NCI-H2107 (cell line): ENCODE measurements at places on chromosomes 6 and 20.

- DNase-seq, result no peak
Observed at GRCh38 chr6:159065091-159065490, 20.3 kb upstream of the TAGAP start.

GRCh38 chr20:2799688-2800520, 523 bp downstream of the CPXM1 start:
- no peak for DNase-seq

DNA sequence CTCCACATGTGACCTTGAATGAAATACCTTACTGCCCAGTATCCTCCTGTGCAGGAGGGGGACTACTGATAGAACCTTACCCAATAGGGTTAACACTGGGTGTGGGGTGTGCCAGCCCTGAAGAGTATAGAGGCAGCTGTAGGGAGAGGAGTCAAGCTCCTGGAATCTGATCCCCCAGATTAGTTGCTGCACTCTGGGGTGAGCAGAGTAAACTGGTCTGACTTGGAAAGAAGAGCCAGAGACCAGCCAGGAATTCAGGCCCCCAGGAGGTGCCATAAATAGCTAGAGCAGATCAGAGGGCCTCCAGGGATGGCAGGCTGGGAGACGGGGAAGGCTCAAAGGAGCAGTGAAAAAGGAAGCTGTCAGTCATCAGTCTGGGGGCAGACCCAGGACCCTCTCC, 3.5 kb upstream of the APOBEC2 start:
- DNase-seq, result no peak

DNA sequence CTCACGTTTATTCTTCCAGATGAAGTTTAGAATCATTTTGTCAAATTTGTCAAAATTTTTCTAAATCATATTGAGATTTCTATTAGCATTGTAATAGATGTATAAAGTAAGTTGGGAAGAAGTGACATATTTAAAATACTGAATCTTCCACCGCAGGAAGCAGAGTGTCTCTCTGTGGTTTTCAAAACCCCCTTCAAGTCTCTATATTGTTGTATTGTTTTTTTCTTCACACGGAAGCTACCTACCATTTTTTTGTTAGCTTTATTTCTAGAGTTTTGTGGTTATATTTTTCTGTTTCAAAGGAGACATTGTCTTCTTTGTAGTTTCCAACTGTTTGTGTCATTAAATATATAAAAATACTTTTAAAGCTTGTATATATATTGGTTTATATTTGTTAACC, 188.6 kb downstream of the ZDHHC14 start:
- DNase-seq, result no peak

DNA sequence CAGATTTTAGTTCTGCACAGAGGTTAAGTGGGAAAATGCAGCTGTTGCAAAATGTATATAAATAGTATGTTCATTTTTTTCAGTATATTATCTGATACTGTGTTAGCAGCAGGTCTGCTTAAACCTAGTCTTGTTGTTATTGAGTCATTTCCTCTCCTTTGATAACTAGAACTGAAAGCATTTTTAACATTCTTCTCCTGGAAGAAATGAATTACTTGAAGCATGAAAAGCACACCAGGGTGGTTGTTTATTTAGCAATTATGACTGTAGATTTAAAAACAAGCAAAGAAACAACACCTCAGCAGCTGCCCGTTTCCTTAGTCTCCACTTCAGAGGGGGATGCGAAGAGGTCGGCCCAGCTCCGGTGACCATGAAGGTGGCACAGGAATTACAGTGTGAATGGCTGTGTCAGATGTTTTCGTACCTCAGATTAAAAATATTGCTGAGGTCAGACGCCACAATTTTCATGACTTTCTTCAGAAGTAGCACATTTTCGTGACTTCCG, 53.5 kb downstream of the GOPC start:
- DNase-seq, result no peak

GRCh38 chr20:33262658-33263065, 20.4 kb upstream of the BPIFB1 start:
- no peak for DNase-seq

- DNase-seq, result no peak
Observed at GRCh38 chr6:167574431-167575151, 249.7 kb downstream of the TTLL2 start.

GRCh38 chr20:52166150-52166549, 25.4 kb downstream of the ZFP64 start:
- DNase-seq, result no peak

GRCh38 chr6:93416571-93417420, 2.6 kb downstream of the EPHA7 start:
- peak; percentile 18 for DNase-seq

GRCh38 chr6:159467473-159468041, 225.5 kb downstream of the SOD2 start:
- no peak for DNase-seq

DNA sequence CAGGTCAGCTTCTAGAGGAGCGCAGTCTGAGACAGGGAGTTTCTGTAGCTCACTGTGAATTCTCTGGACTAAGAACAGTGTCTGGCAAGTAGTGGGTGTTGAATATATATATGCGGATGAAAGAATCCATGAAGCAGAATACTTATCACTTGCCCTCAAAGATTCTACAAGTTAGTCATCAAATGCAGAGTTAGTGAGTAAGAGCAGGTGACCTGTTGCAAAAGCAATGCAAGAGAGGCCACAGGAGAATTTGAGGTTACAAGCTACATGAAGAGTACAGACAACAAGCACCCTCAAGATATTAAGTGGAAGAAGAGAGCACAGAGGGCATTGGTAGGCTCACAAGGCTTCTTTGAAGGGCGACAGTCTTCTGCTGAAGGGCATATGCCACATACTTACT, 103.4 kb upstream of the BTBD3 start:
- no peak for DNase-seq

DNA sequence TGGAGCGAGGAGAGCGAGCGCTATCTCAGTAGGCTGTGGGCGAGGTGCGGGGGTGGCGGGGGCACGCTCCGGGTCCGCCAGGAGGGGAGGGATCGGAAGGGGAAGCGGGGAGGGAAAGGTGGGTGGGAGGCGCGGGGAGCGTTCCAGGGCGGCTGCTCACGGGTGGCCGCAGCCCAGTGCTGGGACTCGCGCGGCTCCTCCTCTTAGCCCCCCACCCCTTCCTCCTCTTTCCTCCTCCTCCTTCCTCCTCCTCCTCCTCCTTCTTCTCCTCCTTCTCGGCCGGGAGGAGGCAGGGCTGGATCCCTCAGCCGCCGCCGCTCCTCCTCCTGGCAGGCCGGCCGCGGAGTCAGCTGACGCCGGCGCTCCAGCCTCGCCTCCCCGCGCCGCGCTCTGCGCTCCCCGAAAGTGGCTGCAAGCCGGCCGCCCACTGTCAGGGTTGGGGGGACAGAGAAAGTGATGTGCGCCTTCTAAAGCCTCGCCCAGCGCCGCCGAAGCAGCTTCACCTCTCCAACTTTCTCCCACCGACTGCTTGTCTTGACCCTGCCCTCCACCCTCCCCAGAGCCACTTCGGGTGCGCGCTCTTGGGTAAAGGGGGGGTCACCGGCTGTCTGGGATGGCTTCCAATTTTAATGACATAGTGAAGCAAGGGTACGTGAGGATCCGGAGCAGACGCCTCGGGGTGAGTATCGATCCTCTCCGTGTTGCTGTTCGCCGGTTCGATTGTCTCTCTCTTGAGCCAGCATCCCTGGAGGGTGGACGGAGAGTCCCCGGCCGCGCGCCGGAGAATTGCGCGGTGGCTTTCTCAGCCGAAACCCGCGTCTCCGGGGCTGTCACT, at the start of gene DOK5:
DOK5 (plus strand) TSS at position 260 of the 835 bp plus-strand sequence; CDS start at position 614, 354 bp downstream.
- DNase-seq, result no peak

GRCh38 chr6:89799756-89800155, 19.8 kb downstream of the MDN1 start:
- no peak for DNase-seq

DNA sequence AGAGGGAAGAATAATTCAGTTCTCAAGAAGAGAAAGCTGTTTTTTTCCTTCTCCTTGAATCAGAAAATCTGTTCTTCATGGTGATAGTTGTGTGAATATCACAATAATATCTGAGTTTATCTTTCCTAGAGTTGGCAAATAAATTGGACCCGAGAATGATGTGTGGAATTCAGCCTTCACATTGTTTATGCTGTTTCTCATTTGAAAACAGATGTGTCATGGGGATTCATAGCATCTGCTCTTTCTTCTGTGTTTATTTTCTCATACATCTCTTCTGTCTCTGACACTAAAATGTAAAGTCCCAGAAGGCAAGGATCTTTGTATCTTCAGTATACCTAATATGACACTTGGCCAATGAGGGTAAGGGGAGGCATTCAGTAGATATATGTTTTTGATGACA, 103.6 kb upstream of the SGK1 start:
- no peak for DNase-seq

DNA sequence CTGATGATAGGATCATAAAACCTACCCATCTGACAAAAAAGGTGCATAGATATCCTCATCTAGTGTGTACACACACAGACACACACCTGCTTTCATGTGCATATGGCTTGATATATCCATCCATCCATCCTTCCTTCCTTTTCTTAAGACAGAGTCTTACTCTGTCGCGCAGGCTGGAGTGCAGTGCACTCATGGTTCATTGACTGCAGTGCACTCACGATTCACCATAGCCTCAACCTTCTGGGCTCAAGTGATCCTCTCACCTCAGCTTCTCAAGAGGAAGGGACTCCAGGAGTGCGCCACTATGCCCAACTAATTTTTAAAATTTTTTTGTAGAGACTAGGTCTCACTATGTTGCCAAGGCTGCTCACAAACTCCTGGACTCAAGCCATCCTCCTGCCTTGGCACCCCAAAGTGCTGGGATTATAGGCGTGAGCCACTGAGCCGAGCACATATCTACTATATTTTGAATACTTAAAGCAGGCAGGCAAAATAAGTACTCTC, 27.1 kb downstream of the ADNP start:
- no peak for DNase-seq

DNA sequence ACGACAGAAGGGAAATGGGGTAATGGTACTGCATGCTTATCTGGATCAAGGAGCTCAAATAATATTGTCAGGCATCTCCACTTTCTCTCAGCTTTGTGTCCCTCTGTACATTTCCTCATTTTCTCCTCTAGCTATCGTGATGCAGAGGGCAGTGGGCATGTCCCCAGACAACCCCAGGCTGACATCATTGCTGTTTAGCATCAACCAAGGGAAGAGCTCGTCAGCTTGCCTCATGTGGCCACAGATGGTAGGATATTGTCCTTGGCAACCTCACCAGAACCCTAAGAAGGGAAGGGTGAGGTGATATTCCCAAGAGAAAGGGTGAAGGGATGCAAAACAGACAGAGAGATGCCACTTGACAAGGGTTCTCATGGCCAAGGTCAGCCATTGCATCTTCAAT, 58.3 kb downstream of the MAFB start:
- DNase-seq, result no peak

DNA sequence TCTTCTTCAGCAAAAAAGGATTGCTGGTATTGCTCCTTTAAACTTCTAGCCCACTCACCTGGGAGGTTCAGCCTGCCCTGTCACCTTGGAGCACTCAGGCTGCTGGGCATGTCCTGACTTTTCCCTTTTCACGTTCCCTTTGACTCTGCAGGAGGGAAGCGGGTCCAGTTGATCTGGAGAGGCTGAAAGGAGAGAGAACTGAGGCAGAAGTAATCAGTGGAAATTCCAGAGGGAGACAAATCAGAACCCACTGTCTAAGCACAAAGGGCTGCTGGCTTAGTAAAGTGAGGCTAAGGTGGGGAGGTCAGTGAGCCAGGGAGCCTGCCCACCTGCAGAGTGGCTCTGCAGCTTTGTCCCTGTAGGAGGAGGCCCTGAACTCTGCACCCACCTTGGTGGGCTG, 9.7 kb upstream of the SYNDIG1 start:
- DNase-seq, result no peak

DNA sequence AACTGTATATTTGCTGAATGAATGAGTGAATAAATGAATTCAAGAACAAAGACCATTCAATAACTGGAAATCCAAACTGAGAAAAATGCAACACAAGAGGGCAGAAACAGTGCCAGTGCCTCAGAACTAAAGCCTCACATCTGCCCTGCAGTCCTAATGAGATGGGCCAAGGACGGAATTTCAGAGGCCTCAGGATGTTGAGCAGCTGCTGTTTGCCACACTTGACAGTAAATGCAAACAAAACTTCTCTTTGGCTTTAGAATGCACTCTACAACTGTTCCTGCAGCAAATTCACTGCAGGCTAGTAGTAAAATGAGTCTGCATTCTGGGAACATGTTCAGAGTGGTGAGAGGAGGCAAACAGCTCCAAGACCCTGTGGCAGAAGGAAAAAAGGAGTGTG, 177.6 kb upstream of the LRFN2 start:
- DNase-seq, result no peak

GRCh38 chr20:18712882-18713281, 100.7 kb upstream of the SCP2D1 start:
- DNase-seq, result no peak
